ENCODE measurements at places on chromosomes 2 and 18.

DNA sequence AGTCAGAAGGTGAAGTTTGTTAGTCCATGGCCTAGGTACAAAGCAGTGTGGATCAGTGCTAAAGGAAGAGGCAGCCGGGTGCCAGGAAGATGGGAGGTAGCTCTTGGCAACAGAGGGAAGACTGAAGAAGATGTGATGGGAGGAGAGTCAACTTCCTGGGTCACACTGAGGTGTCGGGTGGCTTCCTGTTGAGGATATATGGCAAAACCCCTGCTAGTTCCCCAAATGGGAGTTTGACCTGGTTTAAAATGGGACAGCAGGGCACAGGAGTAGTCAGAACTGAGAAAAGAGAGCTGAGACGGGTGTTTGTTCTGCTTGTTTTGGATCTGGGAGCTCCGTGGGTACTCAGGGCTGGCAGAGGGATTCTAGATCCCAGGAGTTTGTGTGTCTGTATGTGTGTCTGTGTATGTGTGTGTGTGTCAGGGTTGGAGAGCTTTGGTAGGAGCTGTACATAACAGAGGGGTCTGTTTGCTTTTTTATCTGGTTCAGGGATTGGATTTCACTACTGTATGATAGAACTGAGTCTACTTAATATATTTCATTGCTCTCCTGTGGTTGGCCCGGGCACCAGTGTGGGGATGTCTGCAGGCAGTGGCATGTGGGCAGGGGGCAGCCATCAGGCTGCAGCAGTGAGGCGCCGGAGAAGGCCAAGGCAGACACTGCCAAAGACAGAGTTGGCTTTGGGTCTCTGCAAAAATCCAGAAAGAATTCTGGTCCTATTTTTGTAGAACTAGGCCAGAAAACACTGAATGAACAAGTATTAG is 17.1 kb downstream of the MXD1 start:
- no peak for DNase-seq

DNA sequence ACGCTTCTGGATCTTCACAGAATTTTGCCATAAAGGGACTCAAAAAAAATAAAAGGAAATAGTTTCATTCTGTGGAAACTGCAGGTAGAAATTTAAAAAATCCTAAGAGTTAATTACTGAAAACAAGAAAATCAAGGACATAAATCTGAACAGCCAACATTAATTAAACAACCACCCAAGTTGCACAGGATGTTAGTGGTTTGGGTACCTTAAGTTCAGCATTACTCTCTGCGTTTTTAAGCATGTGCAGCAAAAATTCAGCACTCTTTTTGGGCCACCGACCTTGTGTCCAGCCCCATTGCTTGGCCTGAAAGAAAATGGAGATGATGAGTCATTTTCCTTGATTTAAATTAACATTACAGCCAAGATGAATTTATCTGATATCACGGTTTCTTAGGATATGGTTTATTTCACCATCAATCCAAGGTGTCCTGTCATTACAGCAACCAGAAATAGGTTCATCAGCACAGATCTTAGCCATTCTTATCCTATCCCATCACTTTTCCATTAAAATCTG is 3.3 kb upstream of the C18orf32 start:
- DNase-seq: no peak

DNA sequence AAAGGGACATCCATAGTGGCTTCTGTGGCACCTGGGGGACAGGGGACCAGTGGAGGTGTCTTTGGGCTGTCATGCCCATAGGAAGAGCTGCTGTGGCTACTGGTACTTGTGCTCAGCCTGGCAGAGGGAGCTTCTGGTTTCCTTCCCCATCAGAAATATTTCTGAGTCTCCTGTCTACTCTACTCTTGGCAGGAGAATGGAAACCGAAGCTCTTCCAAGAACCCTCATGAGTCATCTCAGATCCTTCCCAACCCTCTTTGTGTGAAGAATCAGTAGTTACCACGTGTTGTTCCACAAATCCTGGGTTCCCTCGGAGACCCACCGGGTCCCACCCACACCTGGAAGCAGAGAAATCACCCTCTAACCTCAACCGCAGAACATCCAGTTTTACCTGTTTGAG is 234.9 kb downstream of the FHOD3 start:
- no peak for DNase-seq

- DNase-seq: no peak
Measured at GRCh38 chr2:145484448-145485097, 964.7 kb upstream of the ZEB2 start.

DNA sequence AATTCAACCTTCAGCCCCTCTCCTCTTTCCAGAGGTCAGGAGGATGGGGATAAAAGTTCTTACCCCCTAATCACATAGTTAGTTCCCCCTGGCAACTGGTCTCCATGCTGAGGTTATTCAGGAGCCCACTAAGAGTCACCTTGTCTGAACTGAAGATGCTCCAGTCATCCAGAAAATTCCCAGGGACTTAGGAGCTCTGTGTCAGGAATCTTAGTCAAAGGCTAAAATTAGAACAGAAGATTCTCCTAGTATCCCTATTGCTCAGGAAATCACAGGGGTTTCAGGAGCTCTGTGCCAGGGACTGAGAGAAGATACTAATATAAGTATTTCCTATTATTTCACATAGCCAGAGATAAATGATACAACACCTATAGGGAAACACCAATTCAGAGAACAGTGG is 37.3 kb upstream of the LONRF2 start:
- no peak for DNase-seq

DNA sequence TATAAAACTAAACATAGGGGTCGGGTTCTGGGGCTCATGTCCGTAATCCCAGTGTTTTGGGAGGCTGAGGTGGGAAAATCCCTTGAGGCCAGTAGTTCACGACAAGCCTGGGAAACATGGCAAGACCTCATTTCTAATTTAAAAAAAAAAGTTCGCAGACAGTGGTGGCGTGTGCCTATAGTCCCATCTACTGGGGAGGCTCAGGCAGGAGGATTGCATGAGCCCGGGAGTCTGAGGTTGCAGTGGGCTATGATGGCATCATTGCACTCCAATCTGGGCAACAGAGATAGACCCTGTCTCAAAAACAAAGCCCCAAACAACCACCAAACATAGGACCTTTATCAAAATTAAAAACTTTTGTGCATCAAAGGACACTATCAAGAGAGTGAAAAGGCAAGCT is 9.8 kb upstream of the HAAO start:
- no peak for DNase-seq

- DNase-seq: no peak
Measured at GRCh38 chr2:178327516-178327915, 123.5 kb downstream of the PRKRA start.

DNA sequence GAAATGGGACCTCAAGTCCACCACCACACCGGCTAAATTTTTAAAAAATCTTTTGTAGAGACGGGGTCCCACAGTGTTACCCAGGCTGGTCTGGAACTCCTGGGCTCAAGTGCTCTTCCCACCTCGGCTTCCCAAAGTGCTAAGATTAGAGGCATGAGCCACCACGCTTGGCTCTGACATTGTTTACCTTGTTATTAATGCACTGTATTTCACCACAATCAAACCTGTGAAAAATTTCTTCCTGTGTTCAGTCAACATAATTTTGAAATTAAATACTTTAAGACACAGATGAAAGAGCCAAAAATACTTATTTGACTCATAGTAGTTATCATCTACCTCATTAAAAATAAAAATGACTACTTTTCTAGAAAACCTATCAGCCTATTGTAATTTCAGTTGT is 16.0 kb upstream of the FAM124B start:
- DNase-seq: no peak

GRCh38 chr2:101884423-101884822 is 107.3 kb upstream of the IL1R2 start:
- DNase-seq: no peak

DNA sequence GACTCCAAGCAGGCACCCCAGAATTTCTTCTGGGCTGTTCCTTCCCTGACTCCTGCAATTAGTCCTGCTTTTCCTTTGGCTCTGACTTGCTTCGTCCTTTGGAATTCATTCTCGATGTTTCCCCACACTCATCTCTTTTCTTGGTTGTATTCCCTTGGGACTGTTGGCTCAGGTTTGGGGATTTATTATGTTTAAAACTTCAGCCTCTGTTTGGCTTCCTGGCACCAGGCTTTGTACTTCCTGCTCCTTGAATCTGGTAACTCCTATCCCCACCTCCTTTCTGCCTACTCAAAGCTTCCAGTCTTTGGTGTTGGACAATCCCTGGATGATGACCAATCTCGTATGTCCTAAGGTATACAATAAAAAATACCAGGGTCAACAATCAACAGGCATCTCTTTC is 1.8 kb upstream of the KCNE4 start:
- DNase-seq: no peak

- no peak for DNase-seq
Measured at GRCh38 chr2:158199928-158200650, 98.4 kb downstream of the UPP2 start.

DNA sequence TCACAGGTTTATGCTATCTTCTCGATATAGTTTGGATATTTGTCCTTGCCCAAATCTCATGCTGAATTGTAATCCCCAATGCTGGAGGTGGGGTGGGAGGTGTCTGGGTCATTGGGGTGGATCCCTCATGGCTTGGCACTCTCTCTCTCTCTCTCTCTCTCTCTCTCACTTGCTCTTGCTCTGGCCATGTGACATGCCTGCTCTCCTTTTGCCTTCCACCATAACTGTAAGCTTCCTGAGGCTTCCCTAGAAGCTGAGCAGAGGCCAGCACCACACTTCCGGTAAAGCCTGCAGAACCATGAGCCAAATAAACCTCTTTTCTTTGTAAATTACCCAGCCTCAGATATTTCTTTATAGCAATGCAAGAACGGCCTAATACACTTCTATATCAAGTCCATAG is 41.3 kb upstream of the PGAP1 start:
- no peak for DNase-seq

DNA sequence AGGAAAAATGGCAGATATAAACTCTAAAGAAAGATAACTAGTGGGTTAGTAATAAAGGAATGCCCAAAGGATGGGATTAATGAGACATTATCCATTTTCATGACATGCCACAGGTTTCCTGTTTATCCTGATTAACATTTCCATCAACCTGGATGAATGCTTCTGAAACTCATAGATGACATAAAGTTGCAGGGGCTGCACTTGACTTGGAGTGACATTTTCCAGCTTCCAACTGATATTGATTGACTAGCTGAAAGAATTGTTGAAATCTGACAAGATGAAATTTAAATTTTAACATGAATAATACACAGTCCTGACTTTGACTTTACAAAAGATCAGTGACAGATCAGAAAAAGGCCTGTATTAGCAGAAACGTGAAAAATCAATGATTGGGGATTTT is 214.2 kb downstream of the DCC start:
- DNase-seq: no peak

DNA sequence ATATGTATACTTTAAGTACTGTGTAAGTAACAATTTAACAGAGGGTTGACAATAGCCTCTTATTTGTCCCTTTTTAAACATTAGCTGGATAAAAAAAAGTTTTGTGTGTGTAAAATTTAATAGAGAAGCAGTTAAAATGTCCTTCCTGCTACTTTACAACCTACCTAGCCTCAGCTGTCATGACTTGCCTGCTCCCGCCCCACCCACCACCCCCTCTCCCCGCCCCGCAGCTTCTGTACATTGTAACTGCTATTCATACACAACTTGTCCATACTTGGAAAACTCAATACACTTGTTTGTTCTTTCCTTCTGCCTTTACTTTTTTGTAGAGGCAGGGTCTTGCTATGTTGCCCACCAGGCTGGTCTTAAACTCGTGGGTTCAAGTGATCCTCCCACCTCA is 19.5 kb downstream of the RELCH start:
- DNase-seq: no peak

- no peak for DNase-seq
Measured at GRCh38 chr18:37297106-37297505, 268.5 kb downstream of the CELF4 start.

DNA sequence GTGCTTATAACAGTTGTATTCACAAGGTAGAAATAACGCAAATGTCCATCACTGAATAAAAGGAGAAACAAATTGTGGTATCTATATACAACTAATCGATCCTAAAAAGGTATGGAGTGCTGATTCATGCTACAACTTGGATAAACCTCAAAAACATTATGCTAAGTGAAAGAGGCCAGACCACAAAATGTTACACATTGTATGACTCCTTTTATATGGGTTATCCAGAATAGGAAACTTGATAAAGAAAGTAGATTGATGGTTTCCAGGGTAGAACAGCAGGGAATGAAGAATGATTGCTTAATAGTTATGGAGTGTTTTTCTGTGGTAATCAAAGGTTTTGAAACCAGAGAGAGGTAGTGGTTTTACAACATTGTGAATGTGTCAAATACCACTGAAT is 432.2 kb upstream of the TRIB2 start:
- DNase-seq: no peak

- DNase-seq: no peak
Measured at GRCh38 chr2:37361994-37362698, 17.7 kb downstream of the QPCT start.

GRCh38 chr2:163465440-163465839 is 270.4 kb downstream of the FIGN start:
- DNase-seq: peak; percentile 94

DNA sequence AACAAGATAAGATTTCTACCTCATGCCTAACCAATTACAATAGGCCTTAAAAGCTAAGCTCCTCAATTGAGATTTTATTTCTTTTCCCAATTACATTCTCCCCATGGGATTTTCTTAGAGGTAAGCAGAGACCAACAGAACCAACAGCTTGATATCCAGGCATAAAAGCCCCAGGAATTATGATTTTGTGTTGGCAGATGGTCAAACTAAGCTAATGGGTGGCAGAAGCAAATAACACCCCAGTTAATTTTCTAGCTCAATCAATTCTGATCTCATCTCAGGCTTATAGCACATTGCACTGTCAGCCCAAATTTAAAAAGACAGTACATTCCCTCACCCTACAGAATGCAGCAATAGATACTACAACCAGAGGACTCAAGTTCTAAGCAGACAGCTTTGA is 156.4 kb downstream of the NRXN1 start:
- DNase-seq: peak; percentile 97

GRCh38 chr2:231297108-231297908 is 98.2 kb upstream of the B3GNT7 start:
- peak; percentile 72 for DNase-seq

DNA sequence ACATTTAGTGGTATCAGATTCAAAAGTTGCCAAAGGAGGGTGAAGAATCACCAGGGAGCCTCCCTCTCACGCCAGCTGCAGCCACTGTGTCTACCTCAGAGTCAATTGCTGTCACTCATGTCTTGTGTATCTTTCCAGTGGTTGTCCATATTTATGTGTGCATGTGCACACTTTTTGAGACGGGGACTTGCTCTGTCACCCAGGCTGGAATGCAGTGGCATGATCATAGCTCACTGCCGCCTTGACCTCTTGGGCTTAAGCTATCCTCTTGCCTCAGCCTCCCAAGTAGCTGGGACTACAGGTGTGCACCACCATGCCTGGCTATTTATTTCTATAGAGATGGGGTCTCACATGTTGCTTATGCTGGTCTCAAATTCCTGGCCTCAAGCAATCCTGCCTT is 4.0 kb downstream of the MOCOS start:
- no peak for DNase-seq

- no peak for DNase-seq
Measured at GRCh38 chr2:60548311-60548710, 5.1 kb downstream of the BCL11A start.

DNA sequence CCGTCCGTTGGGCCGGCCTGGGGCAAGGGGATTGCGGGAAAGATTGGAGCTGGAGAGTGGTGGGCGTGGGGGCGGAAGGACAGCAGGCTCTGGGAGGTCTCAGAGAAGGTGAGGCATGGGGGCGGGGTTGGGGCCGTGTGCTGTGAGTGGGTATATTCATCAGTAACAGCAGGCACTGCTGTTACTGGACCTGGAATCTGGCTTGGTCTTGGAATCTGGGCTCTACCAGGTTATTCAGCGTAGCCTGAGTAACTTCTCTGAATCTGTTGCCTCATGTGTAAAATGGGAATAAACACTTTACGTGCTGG is 435 bp downstream of the RNF181 start:
- DNase-seq: peak; percentile 52

Measured in NCI-H82 (cell line).